ENCODE measurements at places on chromosomes 12 and 14.

DNA sequence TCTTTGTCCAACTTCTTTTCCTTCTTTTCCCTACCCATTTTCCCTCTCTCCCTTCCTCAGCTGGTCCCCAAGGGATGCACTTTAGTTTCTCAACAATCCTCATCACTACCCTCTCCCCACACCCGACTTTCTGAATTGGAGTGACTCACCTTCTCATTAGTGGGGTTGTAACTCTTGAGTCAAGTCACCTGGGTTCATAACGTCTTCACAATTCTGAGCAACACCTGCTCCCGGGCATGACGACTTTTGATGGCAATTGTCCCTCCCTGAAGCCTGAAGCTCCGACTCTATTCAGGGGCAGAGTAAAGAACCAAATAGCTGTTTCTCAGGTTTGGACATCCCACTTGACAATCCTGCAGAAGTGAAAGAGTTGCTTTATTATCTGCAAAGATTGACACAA is 82.7 kb upstream of the OTX2 start:
- DNase-seq: no peak

GRCh38 chr12:113889076-113889475 is 77.0 kb downstream of the RBM19 start:
- DNase-seq: no peak

- no peak for DNase-seq
Observed at GRCh38 chr14:24443053-24443665, 583 bp upstream of the SDR39U1 start.

GRCh38 chr14:44438221-44438620 is 68.9 kb downstream of the FSCB start:
- DNase-seq: no peak

GRCh38 chr14:100765991-100766390 is 39.3 kb downstream of the DLK1 start:
- no peak for DNase-seq

- no peak for DNase-seq
Observed at GRCh38 chr12:28367993-28368392, 177.7 kb downstream of the CCDC91 start.

DNA sequence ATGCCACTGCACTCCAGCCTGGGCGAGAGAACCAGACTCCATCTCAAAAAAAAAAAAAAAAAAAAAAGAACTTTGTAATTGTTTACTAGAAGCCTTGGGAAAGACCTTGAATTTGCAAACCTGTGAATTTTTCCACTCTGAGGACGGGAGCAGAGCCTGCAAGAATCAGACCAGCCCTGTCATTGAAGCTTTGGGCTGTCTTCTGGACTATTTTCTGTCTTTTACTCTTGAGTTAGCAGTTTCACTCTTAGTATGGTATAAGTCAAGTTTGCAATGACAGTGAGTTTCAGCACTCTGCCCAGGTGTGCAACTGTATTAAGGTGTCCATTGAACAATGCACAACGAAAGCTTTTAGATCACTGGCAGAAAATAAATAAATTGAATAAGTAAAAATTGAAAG is 81.4 kb upstream of the KRAS start:
- peak; percentile 21 for DNase-seq

DNA sequence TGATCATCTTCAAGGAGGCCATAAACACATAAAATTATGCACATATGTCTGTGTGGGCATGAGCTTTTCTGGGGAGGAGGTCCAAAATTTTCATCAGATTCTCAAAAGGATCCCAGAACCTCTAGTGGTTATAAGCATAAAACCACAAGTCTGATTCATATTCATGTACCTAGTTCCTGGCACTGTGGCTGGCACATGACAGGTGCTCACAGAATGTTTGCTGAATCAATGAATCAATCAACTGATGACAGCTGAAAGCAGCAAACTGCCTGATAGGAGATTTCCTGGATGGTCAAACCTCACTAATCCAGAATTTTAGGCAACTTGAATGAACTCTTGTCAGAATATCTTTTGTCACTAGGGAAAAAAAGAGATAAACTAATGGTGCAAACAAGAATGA is 13.5 kb upstream of the CMKLR1 start:
- DNase-seq: no peak

All from activated CD4-positive, alpha-beta memory T cell treated with anti-CD3 and anti-CD28 coated beads for 36 hours (primary cell).